ENCODE measurements at places on chromosomes 12 and 14.

DNA sequence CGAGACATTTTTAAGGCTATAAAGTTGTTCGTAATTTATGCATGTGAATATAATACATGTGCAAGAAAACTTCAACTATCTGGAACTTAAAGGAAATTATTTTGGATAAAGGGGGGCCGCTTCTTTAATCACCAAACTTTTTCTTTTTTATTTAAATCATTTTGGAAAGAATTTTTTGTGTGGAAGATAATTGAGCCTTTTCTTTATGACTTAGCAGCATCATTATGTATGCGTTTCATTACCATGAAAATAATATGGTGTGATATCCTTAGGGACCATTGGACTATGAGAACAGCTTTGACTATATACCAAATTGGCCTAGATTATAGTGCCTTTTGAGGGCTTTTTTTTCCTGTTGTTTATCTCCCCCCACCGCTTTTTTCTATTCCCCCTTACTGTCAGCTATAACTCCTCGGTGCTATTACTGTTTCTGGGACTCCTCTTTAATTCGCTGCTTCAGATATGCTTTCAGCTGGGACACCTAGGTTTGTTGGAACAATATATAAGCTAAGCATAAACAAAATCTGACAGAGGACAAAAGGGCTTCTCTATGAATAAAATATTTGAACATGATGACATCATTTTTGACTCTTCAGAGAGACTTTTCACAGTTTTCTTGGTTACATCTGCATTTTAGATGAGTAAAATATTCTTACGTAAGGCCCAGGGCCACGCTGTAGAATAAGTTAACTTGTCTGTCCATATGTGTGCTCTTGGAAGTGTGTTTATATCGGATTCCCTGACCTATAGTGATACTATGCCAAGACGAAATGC, 392.7 kb downstream of the NPAS3 start:
- DNase-seq: no peak

DNA sequence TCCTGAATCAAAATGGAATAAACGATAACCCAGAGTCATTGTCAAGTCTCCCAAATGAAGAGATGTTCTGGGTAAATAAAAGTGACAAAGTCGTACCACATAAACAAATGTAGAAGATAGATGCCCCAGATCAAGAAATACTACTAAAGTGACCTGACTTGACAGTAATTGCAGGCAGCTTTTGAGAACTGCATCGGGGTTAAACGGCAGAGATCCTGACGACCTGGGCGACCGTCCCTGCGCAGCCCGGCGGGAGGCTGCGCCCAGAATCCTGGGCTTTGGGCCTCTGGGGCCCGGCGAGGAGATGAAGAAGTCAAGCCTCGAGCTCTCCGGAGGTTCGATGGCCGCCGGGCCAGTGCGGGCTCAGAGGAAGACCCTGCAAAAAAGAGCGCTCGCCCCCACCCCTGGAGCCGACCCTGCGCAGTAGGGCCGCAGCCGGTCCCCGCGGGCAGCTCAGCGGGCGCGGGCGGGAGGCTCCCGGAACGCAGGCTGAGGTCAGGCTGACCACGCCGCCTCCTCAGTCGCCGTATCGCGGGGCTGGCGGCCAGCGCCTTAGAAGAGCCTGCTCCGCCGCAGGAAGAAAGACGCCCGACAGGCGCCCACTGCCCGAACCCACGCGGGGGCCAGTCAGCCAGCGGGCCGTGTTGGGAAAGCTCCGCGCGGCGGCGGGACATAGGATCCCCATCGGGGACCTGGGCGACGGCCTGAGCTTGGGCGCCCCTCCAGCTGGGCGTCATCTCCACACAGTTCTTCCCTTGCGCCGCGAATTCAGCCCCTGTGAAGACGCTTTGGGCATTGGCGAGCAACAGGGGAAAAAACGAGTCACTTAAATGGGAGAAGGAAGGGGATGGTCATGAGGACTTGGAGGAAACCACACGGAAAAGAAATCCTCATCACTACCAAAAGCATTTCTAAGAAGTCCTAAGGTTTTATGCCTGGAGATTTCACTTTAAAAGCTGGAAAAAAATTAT, 16.0 kb downstream of the NKX2-1 start:
- DNase-seq: no peak

DNA sequence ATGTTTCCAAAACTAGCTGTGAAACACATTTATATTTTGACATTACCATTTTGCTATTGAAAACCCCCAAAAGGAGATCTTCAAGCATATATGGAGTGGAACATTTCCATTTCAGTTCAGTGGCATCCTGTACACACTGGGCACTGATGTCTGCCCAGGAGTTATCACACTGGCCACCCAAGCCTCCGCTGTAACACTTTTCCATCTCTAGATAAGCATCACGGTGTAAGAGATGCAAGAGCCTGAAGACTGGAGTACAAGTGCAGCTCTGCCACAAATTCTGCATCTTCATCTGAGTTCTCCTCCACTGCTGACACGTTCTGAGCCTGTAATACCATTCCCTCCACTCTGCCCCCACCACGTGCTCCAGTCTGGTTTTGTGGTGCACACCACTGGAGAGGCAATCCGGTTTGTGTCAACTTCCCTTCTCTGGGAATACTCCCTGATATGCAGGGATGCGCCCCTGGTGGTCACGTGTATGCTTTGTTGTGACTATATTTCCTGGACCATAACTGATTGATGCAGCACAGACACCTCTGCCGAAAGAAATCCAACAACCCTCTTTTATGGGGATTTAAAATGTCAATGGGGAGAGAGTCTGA, 12.7 kb downstream of the SPTLC2 start:
- no peak for DNase-seq

GRCh38 chr12:22408610-22409376, 74.3 kb upstream of the ST8SIA1 start:
- DNase-seq: no peak

DNA sequence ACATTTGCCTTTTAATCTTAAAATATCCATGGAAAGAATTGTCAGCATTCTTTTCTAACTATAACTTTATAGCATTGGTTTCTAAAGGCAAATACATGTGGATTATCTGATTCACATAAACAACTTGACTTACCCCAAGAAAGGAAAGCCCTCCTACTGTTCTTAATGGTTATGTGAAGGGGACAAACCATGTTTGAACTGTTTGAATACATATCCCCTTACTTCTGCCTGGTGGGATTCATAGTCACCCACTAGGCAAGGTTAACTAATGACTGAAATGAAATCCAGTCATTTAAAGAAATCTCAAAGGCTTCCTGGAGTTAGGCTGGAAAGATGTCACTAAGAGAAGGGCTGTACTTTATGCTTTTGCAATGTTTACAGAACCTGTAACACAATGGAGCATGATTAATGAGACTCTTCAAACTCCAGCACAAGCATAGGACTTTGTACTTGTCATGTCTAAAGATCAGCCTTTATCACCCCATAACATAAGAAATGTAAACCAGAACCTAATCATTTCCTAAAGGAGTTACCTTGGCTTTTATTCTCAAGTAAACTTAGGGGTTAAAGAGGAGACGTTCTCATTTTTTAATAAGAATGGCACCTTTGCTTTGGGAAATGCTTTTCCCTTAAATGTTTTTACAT, 10.2 kb upstream of the FLRT2 start:
- DNase-seq: no peak

GRCh38 chr12:81644503-81644902, 114.6 kb downstream of the PPFIA2 start:
- DNase-seq: peak; percentile 75

GRCh38 chr14:20440882-20441281, 4.9 kb upstream of the KLHL33 start:
- no peak for DNase-seq

DNA sequence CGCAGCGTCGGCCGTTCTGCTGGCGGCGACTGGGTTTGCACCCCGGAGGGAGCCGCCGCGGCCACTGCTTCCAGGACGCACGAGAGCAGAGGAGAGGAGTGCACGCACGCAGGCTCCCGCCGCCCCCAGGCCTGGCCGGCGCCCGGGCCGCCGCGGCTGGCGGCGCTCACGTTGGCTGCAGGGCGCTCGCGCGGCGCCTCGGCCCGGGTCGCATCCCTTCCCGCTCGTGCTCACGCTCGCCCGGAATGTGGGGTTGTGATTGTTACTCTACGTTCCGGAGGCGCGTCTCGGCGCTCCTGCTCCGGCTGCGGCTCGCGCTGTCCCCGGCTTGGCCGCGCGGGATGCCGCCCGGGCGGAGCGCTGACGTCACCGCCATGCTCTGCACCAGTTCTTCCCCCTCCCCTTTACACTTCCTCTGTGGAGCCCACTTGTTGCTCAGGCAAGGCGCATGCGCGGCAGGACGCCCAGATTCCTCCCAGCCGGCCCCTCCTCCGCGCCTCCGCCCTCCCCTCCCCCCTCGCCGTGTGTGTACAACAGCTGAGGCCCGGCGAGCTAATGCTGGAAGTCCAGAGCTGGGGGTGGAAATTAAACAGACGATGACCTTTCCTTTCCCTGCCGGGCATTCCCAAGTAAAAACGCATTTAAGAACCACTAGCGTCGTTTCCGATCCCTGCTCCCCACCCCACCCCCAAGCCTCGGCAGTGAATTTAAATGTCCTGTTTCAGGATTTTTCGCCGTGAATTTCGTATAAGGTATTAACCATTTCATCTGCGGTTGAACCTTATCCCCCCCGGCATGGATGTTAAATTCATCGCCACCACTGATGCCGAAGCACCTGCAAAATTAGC, at the start of gene IRF2BPL:
Gene IRF2BPL (minus strand): TSS at position 325 of the 848 bp plus-strand sequence. CDS start 916 bp downstream, outside the sequence.
- peak; percentile 96 for DNase-seq

DNA sequence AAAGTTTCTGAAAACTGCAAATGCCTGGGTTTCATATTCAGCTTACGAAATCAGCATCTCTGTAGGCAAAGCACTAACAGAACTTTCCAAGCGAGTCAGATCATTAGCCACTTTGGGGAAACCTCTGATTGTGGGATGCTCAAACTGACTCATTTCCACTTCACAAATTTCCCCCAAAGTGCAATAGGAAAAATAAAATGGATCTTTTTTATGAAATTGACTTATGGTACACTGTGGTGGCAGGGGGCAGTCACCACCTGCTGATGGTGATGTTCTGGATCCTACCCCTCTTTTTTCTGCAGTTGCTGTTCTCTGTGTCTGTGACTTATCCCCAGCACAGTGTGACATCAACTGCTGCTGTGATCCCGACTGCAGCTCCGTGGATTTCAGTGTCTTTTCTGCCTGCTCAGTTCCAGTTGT, 5.6 kb downstream of the TCTN1 start:
- no peak for DNase-seq

- no peak for DNase-seq
These were observed 20.2 kb upstream of the KRT8 start for GRCh38 chr12:52924764-52925716.

DNA sequence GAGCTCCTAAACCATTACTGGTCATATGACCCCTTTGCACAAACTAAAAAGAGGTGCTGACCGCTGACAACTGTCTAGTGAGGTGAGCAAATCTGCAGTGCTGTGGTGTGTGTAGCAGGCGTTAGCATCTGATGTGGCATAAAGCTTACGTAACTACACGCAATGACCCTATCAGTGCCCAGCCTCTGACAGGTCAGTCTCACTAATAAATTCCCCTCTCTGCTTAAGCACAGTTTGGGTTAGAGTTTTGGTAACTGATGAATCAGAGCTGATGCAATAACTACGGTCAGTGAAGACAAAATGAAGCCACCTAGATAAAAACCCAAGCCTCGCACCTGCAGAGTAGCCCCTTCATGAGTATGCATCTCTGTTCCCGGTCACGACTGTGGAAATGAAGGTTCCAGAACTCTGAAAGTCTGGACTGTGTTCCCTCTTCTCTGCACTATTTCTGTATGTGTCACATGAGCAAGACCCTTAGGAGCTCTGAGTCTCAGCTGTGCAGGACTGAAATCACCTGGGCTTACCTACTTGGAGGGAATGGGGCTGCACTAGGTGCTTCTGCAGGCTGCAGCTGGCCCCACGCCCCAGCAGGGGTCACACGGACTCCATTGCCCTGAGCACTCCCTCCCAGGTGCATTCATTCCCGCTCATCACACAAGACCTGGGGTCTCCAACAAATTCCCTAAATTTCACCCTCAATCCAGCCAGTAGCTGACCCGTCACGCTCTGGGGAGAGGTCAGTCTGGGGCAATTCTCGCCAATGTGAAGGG, 54.4 kb downstream of the RIMBP2 start:
- no peak for DNase-seq

DNA sequence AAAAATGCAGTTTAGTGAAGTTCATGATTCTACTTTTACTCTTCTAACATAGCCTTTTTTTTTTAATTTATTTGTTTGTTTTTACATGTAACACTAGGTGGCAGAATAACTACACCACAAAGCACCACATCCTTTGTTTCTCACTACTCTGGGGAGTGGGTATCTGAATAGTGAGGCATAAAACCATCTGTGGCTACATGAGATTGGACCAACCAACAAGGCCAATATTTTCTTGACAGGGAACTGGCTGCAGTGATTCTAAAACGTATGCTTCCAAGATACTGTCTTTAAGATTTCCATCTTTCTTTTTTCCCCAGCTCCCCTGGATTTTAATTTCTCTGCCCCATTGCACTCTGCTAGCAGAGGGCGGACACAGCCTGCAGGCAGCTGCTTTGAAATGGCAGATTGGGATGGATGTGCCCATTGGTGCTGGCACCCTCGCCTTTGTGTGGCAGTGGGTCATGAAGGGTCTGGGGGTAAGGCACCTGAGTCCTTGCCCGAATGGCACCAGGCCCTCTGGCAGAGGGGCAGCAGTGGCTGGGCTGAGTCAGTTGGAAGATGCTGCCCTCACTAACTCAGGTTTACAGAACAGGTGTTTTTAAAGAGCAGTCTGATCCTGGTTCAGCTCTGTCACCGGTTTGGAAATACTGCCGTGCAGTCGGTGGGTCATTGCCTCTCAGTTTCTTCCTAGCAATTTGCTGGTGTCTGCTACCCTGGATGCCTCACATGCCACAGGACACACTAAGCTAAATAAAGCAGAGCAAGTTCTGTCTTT, 429.1 kb downstream of the RAD51B start:
- DNase-seq: peak; percentile 13

DNA sequence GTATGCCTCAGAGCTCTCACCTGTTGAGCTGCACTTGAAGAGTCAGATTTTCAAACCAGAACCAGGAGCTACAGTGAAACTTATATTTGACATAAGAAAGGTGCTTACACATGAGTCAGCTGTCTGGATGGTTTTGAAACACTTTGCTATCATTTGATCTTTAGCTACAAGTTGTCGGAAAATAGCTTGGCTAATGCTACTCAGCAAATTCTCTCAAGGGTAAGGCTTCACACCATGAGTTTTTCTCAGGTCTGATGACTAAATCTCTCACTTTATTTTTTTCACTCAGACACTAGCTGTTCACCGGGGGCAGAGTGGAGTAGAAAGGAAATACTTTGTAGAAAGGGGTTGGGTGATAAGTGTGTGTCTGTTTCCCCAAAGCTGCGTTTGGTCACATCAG, 171.8 kb downstream of the FLRT2 start:
- no peak for DNase-seq

Measured in NCI-H1417 treated with DMSO at 0.1 percent for 48 hours (cell line).